Lung (tissue), 17 donors: ENCODE measurements at places on chromosomes 11 and 22.

GRCh38 chr22:29345932-29346331 is 30.4 kb upstream of the RASL10A start:
- no peak for DNase-seq

GRCh38 chr22:39206491-39206890 is 38.3 kb downstream of the PDGFB start:
- no peak for DNase-seq

GRCh38 chr22:36352803-36353507 is 34.8 kb downstream of the MYH9 start:
- DNase-seq = no peak

DNA sequence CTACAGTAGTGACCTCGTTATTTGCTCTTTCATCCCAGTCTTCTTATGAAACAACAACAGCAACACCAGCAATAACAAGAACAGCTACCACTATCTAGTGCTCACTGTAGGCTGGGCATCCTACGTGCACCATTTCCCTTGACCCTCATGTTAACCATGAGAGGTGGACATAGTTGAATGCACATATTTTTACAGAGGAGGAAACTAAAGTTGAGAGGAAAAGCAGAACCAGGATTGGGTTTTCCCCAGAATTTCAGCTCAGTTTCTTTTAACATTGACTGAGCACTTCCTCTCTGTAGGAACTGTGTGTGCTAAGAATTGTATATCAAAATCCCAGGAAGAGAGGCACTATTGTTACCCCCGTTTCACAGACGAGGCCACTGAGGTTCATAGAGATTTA is 39.4 kb upstream of the TSPAN18 start:
- DNase-seq = no peak

- DNase-seq = peak; percentile 78
Measured at GRCh38 chr11:76206327-76207081, at the start of gene WNT11. WNT11 (minus strand) TSS chr11:76206502; CDS start chr11:76206407, 95 bp downstream.

GRCh38 chr11:118791961-118792569 is 1.1 kb upstream of the DDX6 start:
- DNase-seq = peak; percentile 41

GRCh38 chr11:60252213-60253108 is 9.5 kb upstream of the MS4A4E start:
- no peak for DNase-seq

GRCh38 chr11:33976495-33977199 is 74.9 kb upstream of the CAPRIN1 start:
- peak; percentile 65 for DNase-seq

- DNase-seq = no peak
Measured at GRCh38 chr11:121714351-121714750, 261.6 kb upstream of the SORL1-AS1 start.
